ENCODE measurements at places on chromosomes 6 and 20.

DNA sequence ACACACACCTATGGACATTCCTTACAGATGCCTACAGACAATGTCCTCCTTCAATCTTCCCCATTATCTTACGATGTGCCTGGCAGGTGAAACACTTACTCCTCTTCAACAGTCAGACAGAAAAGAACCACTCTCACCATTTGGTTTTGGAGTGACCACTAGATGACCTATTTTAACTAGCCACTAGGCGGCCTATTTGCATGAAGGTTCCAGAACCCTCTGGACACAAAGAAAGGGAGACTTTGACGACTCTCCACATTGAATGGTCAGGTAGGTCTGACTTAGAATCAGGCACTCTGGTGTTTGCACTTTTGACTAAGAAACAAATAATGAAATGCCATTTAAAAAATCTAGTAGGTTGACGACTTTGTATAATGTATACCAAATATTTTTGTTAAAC, 42.0 kb downstream of the PNLDC1 start:
- DNase-seq: no peak

DNA sequence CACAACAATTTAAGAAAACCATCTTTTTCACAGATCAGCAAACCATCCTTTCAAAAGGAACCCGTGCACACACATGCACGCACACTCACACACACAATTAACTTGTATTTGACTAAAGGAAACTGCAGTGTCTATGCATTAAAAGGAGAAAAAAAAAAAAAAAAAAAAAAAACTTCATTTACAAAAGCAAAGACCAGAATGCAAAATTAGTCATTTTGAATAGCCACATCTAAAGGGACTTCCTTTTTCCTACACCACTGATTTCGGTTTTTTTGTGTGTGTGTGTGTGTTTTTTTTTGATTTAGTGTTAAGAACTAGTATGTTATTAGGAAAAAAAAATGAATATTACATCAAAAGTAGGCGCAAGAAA, 6.3 kb downstream of the ZMYND8 start:
- peak; percentile 46 for DNase-seq

DNA sequence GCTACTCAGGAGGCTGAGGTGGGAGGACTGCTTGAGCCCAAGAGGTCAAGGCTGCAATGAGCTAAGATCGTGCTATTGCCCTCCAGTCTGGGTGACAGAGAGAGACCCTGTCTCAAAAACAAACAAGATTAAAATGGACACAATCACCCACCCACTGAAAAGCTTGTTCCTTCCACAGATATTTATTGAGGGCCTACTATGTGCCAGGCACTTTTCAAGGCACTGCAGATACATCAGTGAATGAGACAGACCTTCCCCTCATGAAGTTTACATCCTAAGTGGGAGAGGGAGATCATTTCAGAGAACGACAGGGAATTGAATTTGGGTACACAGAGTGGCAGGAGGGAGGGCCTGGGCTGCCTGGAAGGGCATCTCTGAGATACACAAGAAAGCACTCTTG, 14.4 kb downstream of the RSPO4 start:
- DNase-seq: no peak

DNA sequence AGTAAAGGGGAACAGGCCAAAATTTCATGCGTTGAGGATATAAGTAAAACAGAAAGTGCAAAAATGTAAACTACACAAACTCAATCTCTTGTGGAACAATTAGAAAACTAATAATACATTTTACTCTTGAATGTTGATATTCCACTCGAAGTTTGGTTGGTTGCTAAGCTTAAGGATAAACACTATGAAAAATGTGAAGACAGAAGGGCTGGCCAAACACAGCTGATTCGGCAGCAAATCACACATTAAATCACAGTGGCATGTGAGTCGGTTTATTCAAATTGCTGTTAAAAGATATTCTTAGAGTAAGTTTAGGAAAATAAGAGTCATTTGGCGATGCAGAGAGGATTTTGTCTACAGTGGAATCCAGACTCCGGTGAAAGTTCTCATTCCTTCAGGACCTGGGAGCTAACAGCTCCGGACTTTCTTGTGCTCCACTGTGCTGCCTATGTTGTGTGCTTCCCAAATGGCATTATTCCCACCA, 1.4 kb upstream of the EPM2A start:
- peak; percentile 26 for DNase-seq

DNA sequence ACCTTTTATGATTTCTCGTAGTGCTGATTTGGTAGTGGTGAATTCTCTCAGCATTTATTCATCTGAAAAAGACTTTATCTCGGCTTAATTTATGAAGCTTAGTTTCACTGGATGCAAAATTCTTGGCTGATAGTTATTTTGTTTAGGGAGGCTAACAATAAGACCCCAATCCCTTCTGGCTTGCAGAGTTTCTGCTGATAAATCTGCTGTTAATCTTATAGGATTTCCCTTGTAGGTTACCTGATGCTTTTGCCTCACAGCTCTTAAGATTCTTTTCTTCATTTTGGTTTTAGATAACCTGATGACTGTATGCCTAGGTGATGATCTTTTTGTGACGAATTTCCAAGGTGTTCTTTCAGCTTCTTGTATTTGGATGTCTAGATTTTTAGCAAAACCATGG, 388.7 kb downstream of the UTRN start:
- no peak for DNase-seq

DNA sequence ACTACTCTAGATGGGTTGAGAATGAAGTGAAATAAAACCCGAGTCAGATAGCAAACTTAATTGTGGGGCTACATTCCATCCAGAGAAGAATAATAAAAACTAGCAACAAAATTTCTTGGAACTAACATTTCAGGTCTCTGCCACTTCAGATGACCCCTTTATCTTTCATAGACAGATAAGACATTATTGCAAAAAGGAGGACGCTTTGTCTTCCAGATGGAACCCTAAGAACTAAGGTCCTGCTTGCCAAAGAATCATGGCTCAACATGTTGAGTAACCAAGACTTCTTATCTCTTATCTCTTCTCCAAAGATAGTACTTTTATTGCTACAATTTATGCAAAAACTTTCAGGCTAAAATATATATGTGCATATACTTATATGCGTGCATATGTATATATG, 221.1 kb upstream of the PREP start:
- no peak for DNase-seq

DNA sequence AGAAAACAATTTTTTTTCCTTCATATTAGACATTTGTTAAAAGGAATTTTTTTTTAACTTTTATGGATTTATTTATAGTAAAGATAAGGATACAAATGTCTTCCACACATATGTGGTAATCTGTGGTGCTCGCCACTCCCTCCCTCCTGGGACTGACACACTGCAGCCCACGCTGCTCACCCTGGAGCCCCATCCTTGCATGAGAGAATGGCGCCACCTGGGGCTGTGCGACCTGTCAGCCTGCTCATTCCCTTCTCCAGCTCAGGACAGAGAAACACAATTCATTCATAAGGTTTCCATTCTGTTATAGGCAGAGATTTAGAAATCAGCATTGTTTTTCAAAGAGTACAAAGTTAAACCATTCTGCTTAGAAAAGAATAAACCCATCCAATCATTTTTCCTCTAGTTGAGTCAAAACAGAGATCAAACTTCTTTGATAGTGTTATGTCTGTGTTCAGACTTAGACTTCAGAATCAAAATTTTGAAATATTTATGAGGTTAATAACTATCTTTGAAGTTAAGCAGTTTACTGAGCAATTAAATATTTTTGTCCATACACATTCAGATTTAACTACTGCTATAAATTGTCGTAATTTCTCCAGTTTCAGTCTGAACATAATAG, 42.8 kb upstream of the DYNLRB1 start:
- peak; percentile 50 for DNase-seq

- DNase-seq: no peak
Measured at GRCh38 chr6:35025232-35026188, 115.6 kb downstream of the TCP11 start.

GRCh38 chr6:33018904-33019303, 9.5 kb upstream of the HLA-DOA start:
- peak; percentile 84 for DNase-seq

DNA sequence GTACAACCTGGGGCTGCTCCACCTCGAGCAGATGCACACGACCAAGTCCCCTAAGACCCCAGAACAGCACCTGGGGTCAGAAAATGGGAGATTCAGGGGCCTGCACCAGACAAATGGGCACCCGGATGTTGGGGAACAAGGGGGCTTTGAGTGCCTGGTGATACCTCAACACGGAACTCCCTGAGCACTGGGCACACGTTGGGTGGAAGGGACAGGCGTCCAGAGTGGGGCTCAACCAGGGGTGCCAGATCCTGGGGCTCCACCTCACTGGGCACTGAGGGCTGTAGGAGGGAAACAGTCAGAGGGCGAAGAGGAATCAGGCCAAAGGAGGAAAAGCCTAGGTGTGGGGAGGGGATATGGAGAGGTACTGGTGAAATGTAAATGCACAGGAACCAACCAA, 33.5 kb upstream of the SPAG4 start:
- no peak for DNase-seq

DNA sequence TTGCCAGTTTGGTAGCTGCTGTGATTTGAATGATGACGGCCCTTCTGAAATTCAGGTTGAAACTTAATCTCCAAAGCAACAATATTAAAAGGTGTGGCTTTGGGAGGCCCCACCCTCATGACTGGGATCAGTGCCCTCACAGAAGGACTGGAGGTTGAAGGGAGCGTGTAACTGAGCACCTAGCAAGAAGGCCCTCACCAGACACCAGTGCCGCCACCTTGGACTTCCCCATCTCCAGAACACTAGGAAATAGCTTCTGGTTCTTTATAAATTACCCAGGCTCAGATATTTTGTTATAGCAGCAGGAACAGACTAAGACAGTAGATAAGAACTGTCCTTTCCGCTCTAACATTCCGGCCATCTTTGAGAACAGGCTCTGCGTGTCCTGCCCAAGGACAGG, 243.1 kb downstream of the DLL1 start:
- no peak for DNase-seq

- no peak for DNase-seq
Measured at GRCh38 chr6:36855750-36856149, 16.5 kb upstream of the CPNE5 start.

- peak; percentile 56 for DNase-seq
Measured at GRCh38 chr6:132070356-132070755, 119.2 kb upstream of the CCN2 start.

DNA sequence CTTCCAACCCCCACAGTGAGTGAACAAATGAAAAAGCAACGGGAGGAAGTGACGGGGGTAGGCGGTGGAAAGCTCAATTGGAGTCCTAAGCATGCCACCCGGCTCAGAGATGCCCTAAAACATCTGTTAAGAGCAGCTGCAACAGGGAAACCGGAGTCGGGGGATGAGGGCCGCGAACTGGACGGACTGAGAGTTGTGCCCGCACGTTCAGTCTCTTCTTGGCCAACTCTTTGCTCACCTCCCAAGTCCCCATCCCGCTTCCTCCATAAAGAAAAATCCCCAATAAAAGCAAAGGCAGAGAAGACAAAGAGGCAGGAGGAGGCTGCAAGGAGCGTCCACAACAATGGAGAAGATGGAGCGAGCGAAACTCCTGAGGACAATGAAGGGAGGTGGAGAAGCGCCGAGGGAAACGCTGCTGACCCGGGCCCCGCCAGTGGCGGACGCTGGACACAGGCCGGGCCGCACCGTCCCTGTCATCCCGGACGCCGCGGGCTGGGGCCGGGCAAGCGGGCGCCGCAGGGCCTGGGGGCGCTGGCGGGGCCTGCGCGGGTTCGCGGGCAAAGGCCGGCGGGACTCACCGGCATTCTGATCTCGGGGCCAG, 600 bp downstream of the SEC63 start:
- peak; percentile 88 for DNase-seq

DNA sequence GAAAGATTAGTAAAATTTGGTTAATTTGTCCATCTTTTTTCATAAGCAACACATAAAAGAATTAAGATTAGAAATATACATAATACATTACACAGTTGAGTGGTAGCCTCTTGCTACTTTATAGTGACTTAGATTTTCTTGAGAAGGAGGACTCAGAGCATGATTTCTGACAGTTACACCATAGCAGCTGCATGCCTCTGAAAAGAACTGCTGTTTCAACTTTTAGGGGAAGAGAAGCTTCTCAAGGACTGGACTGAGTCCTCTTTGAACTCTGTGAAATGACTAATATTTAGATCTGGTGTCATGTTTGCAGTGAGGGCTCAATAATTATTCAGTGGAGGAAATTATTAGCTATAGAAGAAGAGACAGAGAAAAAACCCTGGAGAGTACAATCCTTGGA, 272.5 kb downstream of the BTBD9 start:
- DNase-seq: no peak

DNA sequence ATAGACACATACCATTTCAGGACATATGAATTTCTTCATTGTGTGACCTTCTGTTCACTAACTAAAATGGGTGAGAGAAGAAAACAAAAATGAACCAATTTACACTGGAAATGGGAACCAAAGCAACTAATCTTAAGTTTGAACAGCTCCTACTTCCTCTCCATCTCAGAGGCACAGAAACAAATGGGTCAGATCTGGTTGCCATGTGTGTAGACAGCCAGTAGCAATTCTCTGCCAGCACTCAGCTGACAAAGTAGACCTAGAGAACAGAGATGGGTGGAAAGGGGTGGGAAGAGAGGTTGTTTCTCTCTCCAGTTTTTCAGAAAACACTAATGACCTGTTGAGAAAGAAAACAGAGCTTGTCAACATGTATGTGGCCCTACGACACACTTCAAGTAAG, 14.3 kb upstream of the POPDC3 start:
- no peak for DNase-seq

DNA sequence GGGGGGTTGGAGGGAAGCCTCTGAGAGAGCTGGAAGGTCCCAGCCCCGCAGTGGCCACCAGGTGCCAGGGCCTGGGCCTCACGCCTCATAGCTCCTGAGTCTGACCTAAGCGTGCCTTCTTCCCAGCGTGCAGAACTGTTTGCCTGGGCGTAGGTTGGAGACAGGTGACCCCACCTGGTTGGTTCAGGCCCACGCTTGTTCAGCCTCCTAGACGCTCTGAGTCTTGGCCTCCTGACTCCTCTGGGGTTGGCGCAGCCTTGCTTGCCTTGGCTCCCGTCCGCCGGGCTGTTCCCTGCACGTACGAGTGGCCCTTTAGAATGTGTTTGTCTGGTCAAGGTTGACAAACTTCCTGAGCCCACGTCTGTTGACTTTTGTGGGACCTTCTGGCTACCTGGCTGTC, 70.8 kb downstream of the EYA2 start:
- DNase-seq: no peak

- no peak for DNase-seq
Measured at GRCh38 chr6:124028117-124028516, 224.5 kb downstream of the NKAIN2 start.

GRCh38 chr6:20566109-20566508, 31.9 kb downstream of the CDKAL1 start:
- DNase-seq: no peak

- peak; percentile 17 for DNase-seq
Measured at GRCh38 chr20:49179368-49180277, 8.5 kb downstream of the STAU1 start.

DNA sequence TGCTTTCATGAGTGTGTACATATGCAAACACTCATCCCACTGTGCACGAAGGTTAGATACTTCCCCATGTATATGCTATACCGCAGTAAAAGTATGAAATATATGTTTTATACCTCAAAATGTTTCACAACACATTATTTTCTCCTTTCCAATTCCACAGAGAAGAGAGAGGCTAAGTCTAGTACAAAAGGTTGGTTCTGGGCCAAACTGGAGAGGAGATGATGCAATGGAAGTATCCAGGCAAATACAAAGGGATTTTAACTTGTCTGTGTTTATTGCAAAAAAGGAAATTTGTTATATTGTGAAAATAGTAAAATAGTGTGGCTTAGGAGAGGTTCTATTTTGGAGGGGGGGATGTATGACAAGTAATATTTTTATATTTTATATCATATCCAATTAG, 112.6 kb downstream of the PLCB1 start:
- no peak for DNase-seq
